ENCODE measurements at places on chromosomes 16 and 17.

DNA sequence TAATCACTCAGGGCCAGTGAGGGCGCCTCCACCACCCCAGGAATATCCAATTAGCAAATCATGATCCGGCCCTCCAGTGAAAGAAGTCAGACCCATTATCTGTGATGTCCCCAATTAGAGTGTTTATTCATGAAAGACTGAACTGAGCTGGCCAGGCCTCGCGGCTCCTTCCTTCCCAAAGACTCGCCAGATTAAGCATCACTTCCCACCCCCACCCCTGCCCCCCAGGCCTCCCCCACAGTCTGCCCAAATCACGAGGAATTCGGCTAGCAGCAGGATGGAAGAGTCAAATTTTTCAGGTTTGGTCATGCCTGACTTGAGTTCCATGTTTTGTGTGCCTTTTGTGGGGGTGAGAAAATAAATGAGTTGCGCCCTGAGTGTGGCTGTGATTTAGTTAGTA lies 298.4 kb upstream of the SALL1 start:
- DNase-seq: no peak

DNA sequence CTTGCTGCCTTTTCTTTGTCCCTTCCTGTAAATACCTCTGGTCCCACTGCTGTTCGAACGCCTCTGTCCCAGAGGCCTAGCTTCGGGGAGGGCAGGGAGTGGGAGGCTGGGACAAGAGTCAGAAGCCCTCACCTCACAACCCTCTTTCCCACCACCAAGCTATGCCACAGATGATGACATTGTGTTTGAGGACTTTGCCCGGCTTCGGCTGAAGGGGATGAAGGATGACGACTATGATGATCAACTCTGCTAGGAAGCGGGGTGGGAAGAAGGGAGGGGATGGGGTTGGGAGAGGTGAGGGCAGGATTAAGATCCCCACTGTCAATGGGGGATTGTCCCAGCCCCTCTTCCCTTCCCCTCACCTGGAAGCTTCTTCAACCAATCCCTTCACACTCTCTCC lies 10.4 kb downstream of the ARRB2 start:
- no peak for DNase-seq

GRCh38 chr17:61240851-61241468 lies 158.7 kb upstream of the TBX2 start:
- no peak for DNase-seq

DNA sequence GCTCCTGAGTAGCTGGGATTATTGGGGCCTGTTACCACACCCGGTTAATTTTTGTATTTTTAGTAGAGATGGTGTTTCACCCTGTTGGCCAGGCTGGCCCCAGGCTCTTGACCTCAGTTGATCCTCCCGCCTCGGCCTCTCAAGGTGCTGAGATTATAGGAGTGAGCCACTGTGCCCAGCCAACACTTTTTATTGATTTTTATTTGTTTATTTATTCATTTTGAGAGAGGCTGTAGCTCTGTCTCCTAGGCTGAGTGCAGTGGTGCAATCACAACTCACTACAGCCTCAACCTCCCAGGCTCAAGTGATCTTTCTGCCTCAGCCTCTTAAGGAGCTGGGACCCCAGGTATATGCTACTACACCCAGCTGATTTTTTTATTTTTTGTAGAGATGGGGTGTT lies 54.7 kb downstream of the TNRC6A start:
- DNase-seq: no peak

DNA sequence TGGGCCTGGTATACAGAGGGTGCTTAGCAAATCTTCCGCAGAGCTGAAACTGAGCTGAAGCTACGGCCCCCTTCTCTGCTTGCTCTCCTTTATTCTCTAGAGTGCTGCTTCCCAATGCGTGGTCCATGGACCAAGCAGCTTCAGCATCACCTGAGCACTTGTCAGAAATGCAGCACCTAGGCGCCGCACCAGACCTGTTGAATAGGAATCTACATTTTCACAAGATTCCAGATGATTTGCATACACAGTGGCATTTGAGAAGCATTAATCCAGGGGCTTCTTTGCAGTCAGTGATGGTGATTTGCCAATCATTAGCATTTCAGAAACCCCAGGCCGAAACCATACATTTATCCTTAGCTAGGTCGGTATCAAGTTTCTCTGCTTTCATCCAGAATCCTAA lies 204.2 kb downstream of the CDH13 start:
- DNase-seq: no peak

Data from activated naive CD8-positive, alpha-beta T cell treated with anti-CD3 and anti-CD28 coated beads, Interleukin-2, amount 50 U/mL, for 24 hours (primary cell).